NCI-H526 (cell line): ENCODE measurements at places on chromosomes 13 and 19.
A peak's percentile ranks its signal among the peaks of the same experiment; 100 is the strongest.

GRCh38 chr19:43534816-43535761, 2.1 kb downstream of the ZNF575 start:
- DNase-seq = peak; percentile 24

GRCh38 chr13:112761701-112762689, 72.2 kb downstream of the ATP11A start:
- DNase-seq = no peak

DNA sequence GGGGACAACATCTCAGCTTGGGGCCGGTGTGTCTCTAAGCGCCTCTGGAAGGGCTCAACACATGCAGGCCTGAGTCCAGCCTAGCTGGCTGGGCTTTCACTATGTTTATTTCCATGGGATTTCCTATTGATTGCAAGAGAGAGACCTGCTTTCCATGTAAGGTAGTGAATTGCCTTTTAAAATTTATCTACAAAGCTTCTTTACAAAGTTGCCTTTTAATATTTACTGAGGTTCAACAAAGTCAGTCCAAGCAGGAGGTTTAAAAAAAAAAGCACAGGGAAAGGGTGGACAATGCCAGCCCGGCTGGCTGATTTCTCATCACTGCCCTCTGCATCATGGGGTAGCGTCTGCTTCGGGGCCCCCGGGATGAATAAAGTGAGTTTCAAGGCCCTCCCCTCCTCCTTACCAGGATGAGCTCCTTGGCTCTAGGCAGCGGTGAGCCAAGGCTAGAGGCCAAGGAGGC, 15.8 kb downstream of the TLE2 start:
- no peak for DNase-seq

GRCh38 chr13:113857531-113858195, 6.2 kb downstream of the GAS6 start:
- no peak for DNase-seq

- DNase-seq = no peak
These were observed 124.2 kb downstream of the CACNA1A start for GRCh38 chr19:13381827-13382632.

- no peak for DNase-seq
These were observed 1.2 kb downstream of the RAB11B start for GRCh38 chr19:8391198-8392016.

- peak; percentile 39 for DNase-seq
These were observed 16.8 kb upstream of the SEMA6B start for GRCh38 chr19:4576016-4576933.

DNA sequence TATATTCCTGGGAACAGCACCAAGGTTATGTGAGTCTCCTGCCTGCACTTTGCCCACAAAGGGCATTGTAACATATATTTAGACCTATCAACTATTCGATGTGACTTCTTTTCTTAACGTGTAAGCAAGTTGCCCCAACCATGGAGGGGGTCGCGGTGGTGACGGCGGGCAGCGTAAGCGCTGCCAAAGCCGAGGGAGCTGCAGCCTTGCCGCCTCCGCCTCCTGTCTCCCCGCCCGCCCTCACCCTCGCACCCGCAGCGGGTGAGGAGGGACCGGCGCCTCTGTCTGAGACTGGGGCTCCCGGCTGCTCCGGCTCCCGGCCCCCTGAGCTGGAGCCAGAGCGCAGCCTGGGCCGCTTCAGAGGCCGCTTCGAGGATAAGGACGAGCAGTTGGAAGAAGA, 59.0 kb downstream of the ZNF676 start:
- no peak for DNase-seq

DNA sequence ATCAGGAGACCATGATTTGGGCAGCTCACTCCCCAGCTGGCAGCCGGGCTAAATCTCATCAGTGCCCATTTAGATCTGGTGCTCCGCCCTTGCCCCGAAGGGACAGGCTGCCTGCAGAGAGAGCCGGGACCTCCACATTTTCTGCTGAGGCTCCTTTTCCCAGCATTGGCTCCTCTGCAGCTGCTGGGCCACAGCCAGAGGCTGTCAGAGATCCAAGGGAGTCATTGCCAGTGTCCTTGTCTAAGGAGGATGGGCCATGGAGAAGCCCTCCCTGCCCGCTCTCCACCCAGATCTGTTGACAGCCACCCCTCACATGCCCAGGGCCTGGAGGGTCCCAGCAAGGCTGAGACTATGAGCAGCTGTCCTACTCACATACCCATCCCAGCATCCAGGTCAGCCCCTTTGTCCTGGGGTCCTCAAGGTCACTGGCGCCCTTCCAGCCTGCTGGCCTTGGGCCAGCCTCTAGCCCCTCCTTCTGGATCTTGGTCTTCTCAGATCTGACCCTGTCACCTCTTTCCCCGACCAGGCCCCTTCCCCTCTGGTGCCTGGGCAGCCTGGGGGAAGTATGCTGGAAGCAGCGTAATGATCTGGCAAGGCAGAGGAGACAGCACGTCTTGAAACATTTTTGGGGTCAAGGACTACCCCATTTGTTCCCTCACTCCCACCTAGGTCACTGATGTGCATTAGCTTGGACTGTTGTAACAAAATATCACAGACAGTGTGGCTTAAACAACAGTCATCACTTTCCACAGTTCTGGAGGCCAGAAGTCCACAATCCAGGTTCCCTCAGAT, 7.9 kb downstream of the PIN1 start:
- no peak for DNase-seq

DNA sequence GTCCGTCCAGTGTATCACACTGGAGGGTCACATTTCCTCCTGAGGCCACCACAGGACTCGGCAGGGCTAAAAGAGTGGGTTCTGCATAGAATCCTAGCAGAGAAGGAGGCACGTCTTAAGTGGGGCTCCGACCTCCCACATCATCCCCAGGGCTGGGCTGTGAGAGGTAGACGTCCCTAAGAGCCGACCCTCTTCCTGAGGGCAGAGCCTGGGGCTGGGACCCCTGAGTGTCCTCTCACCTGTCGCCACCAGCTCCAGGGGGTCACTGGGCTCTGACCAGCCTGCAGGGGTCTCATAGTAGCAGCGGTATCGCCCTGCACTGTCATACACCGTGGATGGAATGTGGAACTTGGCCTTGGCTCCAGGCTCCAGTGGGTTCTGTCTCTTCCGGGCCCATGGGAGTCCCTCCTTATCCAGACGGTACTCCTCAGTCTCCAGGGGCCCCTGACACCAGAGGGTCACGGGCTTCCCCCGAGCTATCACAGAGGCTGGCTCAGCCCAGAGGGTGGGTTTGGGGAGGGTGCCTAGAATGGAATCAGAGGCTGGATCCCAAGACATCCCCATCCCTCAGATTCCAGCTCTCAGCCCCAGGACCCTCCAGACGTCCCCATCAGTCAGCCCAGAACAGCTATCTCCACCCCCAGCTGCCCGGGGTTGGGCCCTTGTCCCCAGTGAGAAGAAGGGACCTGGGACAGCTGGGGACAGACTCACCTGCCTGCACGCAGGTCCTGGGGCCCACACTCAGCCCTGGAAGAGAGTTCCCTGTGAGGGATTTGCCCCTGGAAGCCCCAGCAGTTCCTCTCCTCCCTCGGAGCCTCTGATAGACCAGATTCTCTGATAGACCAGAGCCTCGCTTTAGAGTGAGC, 590 bp downstream of the LILRB5 start:
- no peak for DNase-seq

- DNase-seq = no peak
These were observed 24.3 kb downstream of the ZNF90 start for GRCh38 chr19:20102097-20102496.
